ENCODE measurements at places on chromosomes 16 and 17. TPM values are rescaled to one million over a fixed set of nuclear protein-coding genes. Genes with fewer than 3 reads are reported as not detected.

- H3K36me3 ChIP-seq = no peaks in the 10 kb centered on the region
- H3K4me1 ChIP-seq = no peaks in the 10 kb centered on the region
- H3K27me3 ChIP-seq = no peaks in the 10 kb centered on the region
- no peak overlapping the region for H3K27ac ChIP-seq
These were observed 1357.4 kb upstream of the GOT2 start for GRCh38 chr16:60091529-60091928.

The CHST4 gene
- 0.82 TPM for total RNA-seq

The KRT20 gene
- total RNA-seq = 0.37 TPM

DNA sequence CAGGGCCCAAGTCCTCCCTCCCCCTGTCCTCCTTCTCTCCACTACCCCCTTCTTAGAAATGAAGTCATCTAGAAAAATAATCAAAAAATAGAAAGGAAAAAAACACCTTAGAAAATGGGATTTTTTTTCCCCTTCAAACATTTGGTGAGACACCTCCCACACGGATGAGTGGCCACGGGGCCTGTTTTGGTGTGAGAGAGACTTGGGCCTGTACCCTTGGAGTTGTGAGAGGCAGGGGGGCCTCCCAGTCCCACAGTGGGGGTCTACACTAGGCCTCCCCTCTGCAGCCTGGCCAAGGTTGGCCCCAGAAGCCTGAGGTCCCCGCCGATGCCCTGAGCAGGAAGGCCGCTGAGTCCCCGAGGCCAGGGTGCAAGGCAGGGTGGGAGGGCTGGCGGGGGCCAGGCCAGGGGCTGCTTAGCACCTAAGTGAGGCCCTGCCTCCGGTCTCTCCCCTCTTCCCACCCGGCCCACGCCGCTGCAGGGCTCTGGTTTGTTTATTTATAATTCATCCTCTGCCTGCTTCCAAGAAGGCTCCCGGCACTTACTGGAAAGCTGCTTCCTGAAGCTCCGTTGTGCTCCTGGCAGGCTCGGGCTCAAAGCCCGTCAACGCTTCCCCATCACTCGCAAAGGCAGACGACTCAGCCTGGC lies 26.4 kb downstream of the NPTX1 start:
- H3K27ac ChIP-seq = no peak overlapping the region
- DNase-seq = no peak
- no peak overlapping the region for H3K4me3 ChIP-seq
- H3K36me3 ChIP-seq = no peaks in the 10 kb centered on the region

DNA sequence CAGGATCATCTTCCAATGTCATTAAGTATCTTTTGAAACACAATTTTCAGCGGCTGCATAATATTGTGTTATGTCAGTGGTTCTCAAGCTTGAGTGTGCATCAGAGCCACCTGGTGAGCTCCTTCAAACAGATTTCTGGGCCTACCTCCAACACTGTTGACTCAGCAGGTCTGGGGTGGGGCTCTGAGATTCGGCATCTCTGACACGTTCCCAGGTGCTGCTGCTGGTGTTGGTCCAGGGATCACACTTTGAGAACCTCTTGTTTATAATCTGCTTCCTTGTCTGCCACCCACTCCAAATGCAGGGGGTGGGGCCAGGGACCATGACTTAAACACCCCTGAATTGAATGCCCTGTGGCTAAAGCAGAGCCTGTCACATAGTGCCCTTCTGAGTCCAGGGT lies 73.8 kb upstream of the HNF1B start:
- H3K4me1 ChIP-seq = peaks cover 30% of the 10 kb centered on the region
- no peaks in the 10 kb centered on the region for H3K36me3 ChIP-seq
- no peaks in the 10 kb centered on the region for H3K27me3 ChIP-seq

The CASKIN1 gene
- 0.33 TPM for total RNA-seq

GRCh38 chr16:58820411-58820810 lies 86.3 kb upstream of the GOT2 start:
- no peak overlapping the region for H3K27ac ChIP-seq
- no peaks in the 10 kb centered on the region for H3K36me3 ChIP-seq
- no peak overlapping the region for H3K4me3 ChIP-seq
- H3K27me3 ChIP-seq = no peaks in the 10 kb centered on the region
- no peaks in the 10 kb centered on the region for H3K4me1 ChIP-seq

- no peaks in the 10 kb centered on the region for H3K27me3 ChIP-seq
- no peak for DNase-seq
- no peaks in the 10 kb centered on the region for H3K4me1 ChIP-seq
- no peak overlapping the region for H3K27ac ChIP-seq
- H3K4me3 ChIP-seq = no peak overlapping the region
- no peaks in the 10 kb centered on the region for H3K36me3 ChIP-seq
These were observed 33.7 kb downstream of the TEKT3 start for GRCh38 chr17:15307710-15308111.

DNA sequence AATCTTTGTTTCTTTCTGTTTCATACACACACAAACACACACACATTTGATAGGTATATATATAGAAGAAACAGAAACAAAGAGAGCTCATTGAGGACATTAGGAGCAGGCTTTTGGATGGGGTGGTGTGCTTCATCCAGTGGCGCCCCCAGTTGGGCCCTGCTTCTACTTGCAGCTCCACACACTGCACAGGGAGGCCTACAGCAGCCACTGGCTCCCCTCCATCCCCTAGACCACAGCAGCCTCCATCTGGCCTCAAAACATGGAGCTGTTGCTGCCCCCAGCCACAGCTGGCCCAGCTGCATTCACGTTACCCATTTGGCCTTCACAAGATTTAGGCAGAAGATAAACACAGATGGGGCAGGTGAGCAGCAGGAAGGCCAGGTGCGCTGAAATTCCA lies 33.1 kb upstream of the NF1 start:
- peaks cover 24% of the 10 kb centered on the region for H3K4me1 ChIP-seq
- H3K27ac ChIP-seq = no peak overlapping the region
- H3K27me3 ChIP-seq = no peaks in the 10 kb centered on the region

DNA sequence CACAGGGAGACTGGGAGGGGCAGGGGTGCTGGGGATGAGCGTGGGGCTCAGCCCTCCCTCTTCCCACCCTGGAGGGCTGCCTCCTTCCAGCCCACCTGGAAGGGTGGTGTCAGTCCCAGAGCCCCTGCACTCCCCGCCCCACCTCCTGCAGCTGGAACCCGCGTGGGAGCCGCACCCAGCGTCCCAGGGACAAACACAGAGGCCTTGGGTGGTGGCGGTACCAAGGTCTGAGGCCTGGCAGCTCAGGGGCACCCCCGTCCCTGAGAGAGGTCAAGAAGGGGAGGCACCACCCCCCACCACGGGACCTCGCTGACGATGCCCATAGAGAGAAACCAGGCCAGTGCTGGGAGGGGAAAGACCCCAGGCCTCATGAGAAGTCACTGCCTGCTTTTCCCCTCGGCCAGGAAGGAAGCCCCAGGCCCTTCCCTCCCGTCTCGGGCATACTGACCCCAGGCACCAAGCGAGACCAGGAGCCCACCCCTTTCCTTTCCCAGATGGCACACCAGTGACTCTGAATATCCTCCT lies 4.1 kb downstream of the HS3ST6 start:
- no peaks in the 10 kb centered on the region for H3K4me1 ChIP-seq
- no peak overlapping the region for H3K27ac ChIP-seq
- H3K36me3 ChIP-seq = no peaks in the 10 kb centered on the region
- peaks cover 7% of the 10 kb centered on the region for H3K27me3 ChIP-seq
- no peak for DNase-seq
- no peak overlapping the region for H3K4me3 ChIP-seq

DNA sequence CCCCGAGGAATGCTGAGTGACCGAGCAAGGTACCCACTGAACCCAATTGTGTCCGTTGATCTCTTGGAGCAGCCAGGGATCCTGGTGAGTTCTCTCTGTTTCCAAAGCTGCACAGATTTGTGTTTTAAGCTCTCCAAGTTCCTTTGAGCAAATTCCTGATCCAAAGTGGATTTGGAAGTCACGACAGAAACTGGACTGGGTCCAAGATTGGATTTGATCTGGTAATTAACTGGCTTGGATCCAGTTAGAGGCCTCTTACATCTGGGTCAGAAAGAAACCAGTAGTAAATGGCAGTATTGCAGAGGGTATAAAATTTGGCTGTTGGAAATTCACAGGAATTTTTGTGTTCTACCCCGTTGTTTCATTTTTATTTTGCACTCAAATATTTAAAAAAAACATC lies 119.5 kb downstream of the PMP22 start:
- no peak for DNase-seq
- no peaks in the 10 kb centered on the region for H3K36me3 ChIP-seq
- H3K27ac ChIP-seq = no peak overlapping the region

The HES7 gene
- 1.9 TPM for total RNA-seq

The KCNG4 gene
- total RNA-seq = not detected

- no peak overlapping the region for H3K4me3 ChIP-seq
- no peak overlapping the region for H3K27ac ChIP-seq
- H3K27me3 ChIP-seq = no peaks in the 10 kb centered on the region
- no peaks in the 10 kb centered on the region for H3K36me3 ChIP-seq
These were observed 97.9 kb downstream of the FOXL1 start for GRCh38 chr16:86676254-86676670.

DNA sequence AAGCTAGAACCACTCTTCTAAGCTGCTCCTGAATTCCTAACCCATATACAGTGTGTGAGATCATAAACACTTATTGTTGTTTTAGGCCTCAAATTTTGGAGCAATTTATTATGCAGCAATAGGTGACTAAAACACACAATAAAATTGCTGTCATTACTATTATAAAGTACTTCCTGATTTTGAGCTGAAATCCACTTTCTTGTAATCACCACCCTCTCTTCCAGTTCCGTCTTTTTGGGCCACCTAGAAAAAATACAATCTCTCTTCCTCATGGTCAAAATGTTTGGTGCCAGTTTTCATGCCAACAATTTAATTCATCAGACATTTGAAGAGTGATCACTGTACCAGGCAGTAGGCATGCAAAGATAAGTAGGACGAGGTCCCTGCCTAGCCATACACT lies 43.3 kb upstream of the NF1 start:
- no peaks in the 10 kb centered on the region for H3K27me3 ChIP-seq
- no peak overlapping the region for H3K27ac ChIP-seq
- no peak for DNase-seq
- H3K36me3 ChIP-seq = no peaks in the 10 kb centered on the region
- H3K4me1 ChIP-seq = no peaks in the 10 kb centered on the region

The NLE1 gene
- total RNA-seq = 39.1 TPM

Data from GM12878 (cell line).